Urinary bladder (tissue), 4 donors: ENCODE measurements at places on chromosomes 3 and 15.
A peak's percentile ranks its signal among the peaks of the same experiment; 100 is the strongest.

DNA sequence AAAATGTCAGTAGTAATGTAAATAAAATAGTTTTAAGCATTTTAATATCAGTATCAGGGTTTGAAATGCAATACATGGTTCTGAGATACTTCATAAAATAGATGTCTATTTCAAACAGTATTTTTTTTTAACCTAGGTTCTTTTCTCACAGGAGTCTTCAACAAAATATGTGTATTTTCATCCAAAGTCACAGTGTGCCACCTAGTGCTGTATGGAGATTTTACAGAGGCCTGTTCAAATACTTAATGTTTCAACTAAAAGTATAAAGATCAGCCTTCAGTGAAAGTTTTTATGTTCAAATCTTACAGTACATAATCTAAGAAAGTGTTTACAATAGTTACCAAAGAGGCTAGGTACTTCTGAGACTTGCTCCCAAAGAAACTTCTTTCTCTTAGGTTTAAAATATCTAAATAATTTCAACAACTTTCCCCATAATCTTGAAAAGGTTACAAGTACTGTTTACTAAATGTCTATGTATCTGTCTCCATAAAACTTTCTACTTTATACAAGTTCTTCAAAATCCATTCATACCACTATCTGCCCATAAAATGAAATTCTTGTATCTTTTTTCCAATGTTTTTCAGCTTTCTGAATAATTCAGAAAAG lies 38.3 kb downstream of the SCAPER start:
- peak; percentile 28 for DNase-seq

DNA sequence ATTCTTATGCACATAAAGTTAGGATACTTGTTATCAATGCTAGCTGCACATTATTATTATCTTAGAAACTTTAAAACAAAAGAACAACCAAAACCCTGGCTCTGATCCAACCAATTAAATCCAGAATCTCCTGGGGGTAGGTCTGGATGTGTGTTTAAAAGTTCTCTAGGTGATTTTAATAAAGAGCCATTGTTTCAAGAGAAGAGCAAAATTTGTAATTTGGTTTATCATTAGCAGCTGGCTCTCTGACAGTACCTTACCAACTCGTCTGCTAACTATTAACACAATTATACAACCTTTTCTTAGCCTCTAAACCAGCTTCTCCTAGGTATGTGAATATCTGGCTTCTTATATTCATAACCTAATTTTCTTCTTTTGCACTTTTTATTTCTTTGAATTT lies 68.9 kb downstream of the IFT80 start:
- no peak for DNase-seq

DNA sequence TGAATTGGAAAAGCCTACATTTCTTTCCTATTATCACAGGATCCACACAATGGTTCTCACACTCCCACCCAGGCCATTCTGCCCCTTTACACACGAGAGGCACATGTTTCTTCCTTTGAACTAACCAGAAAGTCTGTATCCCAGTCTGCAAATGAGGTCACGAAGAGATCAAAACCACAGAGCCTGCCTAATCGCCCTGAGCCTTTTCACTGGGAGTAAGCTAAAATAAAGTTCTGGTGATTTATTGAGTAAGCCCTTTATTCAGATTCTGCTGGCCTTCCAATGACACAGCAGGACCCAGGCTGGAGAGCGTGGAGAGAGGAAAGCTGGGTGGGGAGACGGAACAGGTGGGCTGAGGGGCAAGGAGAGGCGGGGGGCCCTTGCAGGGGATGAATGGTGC lies 78.7 kb downstream of the ATP1B3 start:
- no peak for DNase-seq

GRCh38 chr3:32457971-32458471 lies 44.6 kb downstream of the CMTM6 start:
- no peak for DNase-seq

DNA sequence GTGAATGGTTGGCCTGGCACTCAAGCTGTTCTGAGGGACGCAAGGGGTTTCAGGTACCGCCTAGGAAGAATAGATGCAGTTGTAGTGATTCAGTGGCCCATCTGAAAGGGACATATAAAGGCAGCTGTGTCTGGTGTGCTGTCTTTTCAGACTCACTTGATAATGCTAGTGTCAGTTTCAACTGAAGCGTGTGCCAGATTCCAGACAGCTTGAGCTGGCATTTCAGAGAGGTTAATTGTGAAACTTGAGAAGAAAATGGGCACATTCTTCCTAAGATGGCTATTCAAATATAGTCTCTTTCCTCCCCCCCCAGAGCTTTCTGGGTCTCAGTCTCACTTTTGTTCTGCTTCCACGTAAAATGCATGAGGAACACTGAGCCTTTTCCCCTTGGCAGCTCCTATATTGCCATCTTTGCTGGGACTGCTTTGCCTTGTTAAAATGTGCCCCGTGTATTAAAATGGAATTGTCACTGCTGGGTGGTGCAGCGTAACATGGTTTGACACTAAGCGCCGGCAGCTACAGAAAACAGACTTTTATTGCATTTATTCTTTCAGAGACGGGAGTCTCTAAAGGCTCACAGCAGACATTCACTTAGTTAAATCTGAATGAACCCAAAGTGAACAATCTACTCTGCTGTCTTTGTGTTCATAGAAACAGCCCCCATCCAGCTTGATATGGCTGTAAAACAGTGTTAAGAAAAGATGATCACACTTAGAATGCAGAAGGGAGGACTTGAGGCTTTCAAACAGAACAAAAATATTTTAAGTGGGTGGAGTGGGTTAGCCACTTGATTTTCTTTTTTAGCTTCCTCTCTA lies 478.7 kb downstream of the RBMS3 start:
- no peak for DNase-seq

GRCh38 chr3:33578325-33579177 lies 138.3 kb upstream of the UBP1 start:
- DNase-seq: no peak

DNA sequence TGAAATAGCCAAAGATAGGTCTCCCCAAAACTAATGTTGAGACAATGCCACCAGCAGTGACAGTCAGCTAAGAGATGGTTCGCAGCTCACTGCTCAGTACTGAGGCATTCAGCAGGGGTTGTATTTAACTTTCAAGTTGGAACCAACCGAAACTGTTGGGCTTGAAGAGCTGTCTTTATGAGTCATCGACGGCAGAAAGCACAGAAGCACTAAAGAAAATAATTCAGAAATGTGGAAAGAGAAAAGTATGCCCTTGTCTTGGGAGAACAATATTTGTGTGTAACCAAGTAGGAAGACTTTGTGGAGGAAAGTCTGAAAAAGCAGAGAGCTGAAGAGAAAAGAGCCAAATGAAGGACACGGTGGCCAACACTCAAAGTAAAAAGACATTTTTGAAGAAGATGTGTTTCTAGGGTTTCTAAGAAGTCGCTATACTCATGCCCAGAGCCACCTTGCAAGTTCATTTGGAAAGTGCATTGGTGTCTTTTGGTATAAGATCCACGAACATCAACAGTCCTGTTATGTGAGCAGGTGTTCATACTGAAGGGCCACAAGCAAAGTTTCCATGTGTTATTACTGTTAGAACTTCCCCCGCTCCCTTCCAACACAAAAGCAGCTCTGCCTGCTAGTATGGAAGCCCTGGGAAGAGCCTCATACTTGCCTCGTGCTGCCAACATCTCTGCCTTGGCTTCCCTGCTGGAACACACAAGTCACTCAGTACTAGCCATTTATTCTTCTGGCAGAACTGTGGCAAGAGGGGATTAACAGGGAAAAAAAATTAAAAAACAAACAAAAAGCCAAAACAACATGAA lies 4.1 kb upstream of the RARB start:
- DNase-seq: no peak

GRCh38 chr15:82832601-82833361 lies 23.4 kb downstream of the WHAMM start:
- DNase-seq: no peak

GRCh38 chr3:4731543-4732111 lies 238.5 kb downstream of the ITPR1 start:
- DNase-seq: no peak

GRCh38 chr3:49750056-49750455 lies 26.3 kb upstream of the GMPPB start:
- no peak for DNase-seq

DNA sequence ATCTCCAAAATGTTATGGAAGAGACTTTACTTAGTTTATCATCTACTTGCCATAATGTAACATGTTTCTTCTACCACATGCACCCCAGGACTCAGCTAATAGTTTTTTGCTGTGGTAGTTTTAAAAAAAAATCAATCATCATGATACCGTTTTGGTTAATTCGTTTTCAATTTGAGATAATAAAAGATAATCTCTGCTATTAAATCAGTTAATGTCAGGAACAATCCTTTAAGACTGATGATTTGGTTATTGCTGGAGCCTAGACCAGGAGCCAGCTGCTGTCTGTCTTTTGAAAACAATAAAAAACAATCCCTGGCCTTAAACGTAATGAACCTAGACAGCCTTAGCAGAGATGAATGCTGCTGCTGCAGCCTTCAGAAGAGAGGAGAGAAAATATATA lies 403.7 kb downstream of the OXSM start:
- DNase-seq: no peak

GRCh38 chr15:68061171-68061570 lies 7.1 kb downstream of the PIAS1 start:
- DNase-seq: no peak

DNA sequence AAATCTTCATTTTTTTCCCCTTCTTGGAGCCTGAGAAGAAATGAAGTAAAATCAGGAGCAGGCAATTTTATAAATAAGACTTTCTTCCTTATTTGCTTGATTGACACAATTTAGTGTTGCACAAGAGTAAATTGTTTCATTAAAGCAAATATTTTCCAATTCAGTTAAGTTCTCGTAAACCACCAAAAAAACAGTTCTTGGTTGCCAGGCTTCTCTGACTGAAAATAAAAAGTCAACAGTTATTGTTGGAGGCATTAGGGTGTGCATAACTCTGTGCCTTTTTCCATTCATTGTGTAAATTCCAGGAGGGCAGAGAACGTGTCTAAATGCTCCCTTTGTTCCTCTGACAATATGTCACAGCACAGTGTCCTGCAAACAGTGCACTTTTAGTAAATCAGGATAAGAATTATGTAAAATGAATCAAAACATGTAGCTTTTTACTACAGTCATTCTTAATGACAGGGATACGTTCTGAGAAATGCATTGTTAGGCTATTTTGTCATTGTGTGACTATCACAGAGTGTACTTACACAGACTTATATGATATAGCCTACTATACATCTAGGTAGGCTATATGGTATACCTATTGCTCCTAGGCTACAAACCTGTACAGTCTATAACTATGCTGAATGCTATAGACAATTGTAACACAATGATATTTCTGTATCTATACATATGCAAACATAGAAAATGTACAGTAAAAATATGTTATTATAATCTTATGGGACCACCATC lies at the start of gene CP:
Gene CP (minus strand): TSS at position 47 of the 735 bp plus-strand sequence. CDS start 37 bp downstream, at position 10.
- DNase-seq: no peak

GRCh38 chr3:11944052-11944673 lies 60.0 kb upstream of the SYN2 start:
- DNase-seq: no peak

DNA sequence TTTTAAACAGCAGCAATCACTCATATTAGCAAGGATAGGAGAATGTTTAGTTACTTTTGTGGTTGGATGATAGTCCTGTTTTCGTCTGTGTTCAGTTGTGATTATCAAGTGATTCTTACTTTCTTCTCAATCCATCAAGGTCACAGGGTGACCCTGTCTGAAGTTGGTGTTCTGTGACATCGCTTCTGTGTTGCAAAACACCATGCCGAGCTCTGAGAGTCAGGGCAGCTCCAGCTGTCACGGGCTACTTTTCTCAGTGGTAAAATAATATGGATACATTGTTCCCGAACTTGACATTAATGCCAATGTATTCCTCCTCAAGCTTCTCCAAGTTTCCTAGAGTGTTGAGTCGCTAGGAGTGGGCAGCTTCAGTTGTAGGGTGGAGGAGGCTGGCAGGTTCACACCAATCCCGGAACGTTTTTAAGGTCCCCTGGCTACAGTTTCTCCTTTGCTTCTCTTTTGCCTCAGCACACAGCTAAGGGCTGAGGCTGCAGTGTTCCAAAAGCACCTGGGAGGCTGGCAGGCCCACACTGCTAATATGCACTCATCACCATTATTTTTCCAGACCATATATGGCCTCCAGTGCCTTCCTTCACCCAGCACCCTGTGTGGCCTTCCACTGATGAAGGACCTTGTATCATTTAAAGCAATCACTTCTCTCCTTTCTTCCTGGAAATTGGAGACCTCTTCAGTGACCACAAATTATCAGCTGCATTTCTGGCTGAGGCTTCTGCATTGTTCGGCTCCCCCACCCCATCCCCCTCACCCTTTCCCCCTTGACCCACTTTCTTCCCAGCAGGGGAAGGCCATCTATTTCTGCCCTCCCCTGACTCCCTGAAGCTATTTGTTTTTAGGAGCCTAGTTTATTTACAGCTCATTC lies 25.8 kb downstream of the COLQ start:
- DNase-seq: no peak

GRCh38 chr3:72982609-72983366 lies 13.8 kb upstream of the PPP4R2 start:
- DNase-seq: no peak

GRCh38 chr3:12405432-12406272 lies 78.6 kb upstream of the TSEN2 start:
- no peak for DNase-seq

- DNase-seq: no peak
Observed at GRCh38 chr3:127760791-127761440, 61.4 kb downstream of the MGLL start.

GRCh38 chr3:65787340-65787739 lies 251.4 kb downstream of the MAGI1 start:
- no peak for DNase-seq

DNA sequence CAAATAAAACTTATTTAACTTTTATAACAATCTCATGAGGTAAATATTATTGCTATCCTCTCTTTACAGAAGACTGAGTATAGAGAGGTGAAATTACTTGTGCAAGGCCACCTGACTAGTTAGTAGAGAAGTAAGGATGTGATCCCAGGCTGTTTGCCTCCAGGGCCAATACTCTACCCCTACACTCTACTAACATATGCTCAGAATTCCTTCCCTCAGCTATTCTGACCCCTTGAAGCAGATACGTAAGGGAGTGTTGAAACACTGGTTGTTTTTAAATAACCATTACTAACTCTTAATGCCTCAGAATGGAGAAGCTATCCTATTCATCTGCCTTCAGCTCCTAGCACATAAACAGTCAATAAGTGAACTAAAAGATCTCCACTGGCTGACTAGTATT lies 24.1 kb downstream of the CSTA start:
- no peak for DNase-seq

- DNase-seq: no peak
Observed at GRCh38 chr3:58217209-58217811, 6.5 kb upstream of the DNASE1L3 start.

GRCh38 chr3:124829819-124830554 lies 57.2 kb downstream of the ITGB5 start:
- DNase-seq: no peak
